NCI-H510A treated with DMSO at 0.1 percent for 48 hours (cell line): ENCODE measurements at places on chromosomes 2 and 18.

DNA sequence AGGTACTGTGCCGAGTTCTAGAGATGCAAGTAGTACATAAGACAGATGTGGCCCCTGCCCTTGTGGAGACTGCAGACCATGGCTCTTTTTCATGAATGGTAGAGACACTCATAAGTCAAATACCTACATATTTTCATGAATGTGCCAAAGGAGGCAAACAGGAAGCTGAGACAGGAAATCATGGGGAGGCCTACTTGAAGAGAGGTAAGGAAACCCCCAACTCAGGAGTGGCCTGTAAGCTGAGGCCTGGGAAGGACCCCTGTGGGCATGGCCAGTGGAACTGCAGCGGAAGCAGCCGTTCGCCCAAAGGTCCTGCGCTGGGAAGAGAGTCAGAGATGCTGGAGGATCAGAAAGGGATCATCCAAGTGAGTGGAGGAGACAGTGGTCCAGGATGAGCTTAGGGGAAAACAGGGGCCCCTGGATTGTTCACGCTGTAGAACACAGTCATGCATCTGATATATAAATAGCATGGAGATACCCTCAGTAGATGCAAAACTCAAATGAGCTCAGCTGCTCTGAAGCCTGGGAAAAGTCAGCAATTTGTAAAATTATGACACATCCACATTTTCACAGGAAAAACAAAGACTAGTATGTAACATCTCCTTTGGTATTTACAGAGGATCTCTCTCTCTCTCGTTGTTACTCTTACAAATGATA is 228.9 kb downstream of the NEDD4L start:
- no peak for DNase-seq

- DNase-seq, result no peak
Measured at GRCh38 chr18:7568426-7568825, 1.3 kb downstream of the PTPRM start.

DNA sequence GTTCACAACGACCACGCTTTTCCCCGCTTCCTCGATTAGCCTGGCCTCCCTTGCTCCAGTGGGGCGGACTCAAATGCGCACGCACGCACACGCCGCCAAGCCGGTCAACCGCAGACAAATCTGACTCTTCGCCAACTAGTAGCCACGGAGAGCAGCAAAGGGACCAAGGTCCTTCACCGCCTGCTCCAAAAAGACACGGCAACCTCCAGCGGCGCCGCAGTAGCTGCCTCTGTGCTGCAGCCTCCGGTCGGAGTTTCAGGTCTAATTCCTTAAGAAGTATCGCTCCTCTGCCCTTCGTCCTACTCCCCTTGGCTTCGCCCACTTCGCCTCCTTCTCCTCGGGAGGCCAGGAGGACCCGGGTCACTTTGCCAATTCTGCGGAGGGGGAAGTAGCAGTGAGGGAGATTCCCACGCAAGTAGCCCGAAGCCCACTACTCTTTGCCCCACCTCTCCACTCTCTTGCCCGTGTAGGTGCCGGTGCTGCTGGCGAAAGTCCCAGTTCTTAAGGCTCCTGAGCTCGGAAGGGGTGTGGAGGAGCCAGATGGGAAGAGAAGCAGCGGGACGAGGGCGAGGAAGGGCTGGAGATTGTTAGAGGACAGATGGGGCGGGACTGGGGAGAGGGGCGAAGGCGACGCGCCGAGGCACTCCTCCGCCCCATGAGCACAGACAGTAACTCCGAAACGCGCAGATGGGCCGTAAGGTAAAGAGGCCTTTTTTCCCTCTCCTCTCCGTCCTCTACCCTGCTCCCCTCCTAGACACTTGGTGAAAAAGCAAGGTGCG is 615 bp downstream of the AKAIN1 start:
- peak; percentile 65 for DNase-seq

DNA sequence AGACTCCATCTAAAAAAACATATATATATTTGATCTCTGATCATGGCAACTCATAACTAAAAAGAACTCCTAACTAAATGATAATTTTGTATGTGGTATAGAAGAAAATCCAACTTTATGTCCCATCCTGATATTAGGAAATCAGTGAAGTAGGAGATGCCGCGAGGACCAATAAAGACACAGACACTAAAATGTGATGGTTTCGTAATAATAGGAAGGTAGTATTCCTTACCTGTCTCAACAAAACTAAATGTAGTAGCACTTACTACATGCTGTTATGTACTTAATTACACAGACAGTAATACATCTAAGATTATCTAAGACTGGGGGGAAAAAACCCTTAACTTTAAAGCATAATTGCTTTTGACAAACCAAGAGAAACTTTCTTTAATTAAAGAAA is 63.5 kb downstream of the TRIP12 start:
- DNase-seq, result no peak

- peak; percentile 78 for DNase-seq
Measured at GRCh38 chr2:229344151-229344551, 73.1 kb upstream of the PID1 start.

GRCh38 chr18:37721544-37722522 is 156.2 kb upstream of the CELF4 start:
- DNase-seq, result no peak
